Activated effector memory CD4-positive, alpha-beta T cell treated with Interleukin-2 at 50 U/mL for 16 hours (primary cell): ENCODE measurements at places on chromosomes 3 and 15.

DNA sequence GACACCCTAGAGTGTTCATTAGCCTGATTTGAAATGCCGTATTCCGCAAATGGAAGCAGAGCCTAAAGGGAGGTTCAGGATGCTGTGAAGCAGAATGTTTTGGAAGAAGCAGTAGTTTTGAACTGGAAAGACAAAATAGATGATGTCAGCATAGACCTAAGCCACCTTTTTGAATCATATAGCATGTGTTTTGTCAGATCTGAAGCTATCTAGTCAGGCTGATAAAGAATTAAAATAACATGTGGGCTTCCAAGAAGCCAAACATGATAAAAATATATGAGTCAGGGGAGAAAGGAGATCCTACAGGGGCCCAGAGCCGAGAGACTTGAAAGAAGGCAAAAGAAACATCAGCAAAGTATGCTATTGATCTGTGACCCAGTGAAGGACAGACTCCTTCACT is 47.2 kb upstream of the RASA2 start:
- DNase-seq = no peak

- DNase-seq = no peak
These were observed 85.9 kb upstream of the C2CD4B start for GRCh38 chr15:62250978-62251377.

DNA sequence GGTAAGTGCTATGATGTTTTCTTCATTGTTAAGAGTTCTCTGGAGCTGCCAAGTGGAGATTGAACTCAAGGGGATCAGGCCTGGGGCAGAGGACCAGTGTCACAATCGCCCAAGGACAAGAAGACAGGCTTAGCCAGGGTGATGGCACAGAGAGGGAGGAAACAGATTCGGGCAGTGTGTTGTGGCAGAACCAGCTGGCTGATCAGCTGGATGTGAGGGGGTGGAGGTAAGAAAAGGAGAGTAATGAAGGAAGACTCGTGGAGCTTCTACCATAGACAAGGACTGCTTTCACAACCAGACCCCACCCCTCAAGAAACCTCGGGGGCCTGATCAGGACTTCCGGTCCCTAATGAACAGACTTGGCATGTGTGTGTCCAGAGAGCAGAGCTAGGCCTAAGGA is 60.9 kb upstream of the LINGO1 start:
- no peak for DNase-seq

GRCh38 chr15:70505411-70505919 is 257.9 kb downstream of the UACA start:
- DNase-seq = no peak

DNA sequence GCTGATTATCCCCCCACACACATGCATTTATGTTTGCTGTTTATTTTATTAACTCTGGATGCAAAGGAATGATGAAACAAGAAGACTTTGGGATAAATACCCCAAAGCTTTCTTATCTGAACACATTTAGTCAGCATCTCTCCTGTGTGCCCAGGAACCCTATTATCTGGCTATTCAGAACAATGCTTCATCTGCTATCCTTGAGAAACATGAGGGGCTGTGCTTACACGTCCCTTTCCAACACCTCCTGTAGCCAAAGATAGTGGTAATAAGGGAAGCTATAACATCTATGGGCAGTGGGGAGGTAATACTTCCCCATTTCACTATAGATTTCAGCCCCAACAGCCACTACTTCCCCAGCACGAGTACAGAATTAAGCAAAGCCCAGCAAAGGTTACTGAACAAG is 94.7 kb downstream of the SSR3 start:
- no peak for DNase-seq

GRCh38 chr3:14145670-14146380 is 21.0 kb downstream of the TMEM43 start:
- DNase-seq = no peak

GRCh38 chr15:56608140-56608778 is 125.0 kb downstream of the ZNF280D start:
- DNase-seq = no peak

DNA sequence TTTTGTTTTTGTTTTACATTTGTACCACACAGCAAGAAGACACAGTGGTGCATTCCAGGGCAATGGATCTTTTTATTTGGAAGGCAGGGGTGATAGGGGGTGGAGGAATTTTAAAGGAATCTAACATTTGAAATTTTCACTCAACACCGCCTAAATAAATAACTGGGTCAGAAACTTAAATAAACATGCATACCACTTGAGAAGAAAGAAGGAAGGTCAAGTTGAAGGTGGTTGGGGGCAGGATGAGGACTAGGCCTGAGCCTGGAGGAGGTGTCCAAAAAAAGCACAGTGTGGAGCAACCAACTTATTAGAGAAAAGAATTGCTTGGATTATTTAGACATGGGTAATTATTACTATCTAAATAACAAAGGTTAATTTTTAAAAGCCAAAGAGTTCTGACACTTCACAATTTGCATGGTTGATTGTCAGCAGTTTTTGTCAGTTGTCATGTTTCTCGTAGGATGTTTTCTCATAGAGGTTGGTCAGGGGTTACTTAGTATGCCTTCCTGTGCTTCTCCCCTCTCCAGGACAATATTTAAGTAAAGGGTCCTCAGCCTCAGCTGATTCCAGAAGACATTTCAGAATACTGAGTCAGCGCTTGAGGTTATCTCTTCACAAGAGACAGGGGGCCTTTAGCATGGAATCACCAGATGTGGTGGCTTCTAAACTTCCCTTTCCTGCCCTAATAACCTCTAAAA is 173.7 kb upstream of the SLC2A2 start:
- DNase-seq = no peak

DNA sequence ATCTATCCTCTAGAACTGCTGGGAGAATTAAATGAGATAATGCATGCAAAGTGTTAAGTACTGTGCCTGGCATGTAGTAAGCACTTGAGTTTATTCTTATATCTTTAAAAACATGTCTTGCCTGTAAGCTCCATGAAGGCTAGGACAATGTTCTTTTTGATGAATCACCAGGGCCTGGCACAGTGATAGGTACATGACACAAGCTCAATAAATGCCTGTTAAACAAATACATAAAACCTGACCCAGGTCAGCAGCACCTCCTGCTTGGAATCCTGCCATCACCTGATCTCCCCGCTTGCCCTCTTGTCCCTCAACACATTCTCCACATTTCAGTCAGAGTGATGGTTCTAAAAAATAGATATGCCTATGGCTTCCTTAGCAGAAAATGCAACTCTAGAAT is 186.8 kb downstream of the CHST2 start:
- DNase-seq = no peak

DNA sequence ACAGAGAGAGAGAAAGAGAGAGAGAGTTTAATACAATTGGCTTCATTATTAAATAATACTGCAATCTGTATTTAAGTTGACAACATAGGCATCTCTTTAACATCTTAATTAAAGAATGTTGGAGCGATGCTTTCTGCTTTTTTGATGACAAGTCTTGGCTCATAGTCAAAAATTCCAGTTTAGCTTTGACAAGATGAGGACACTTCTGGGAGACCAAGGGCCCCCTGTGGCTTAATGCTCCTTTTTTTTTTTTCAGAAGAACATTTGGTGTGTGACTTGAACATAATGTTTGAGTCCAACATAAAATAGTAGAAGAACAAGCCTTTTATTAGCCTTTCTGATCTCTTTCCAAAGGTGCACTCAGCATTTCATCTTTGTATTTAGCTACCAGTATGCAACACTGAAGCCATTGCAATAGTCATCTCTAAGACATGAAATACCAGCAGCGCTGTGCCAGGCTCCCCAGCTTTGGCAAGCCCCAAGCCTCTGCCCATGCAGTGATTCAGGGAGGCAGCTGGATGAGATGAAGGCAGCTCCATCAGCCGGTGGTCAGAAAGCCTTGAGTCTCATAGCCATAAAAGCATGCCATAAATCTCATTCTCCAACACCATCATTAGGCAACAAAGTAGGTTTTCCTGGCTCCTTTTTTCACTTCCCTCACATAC is 349.4 kb upstream of the SEMA6D start:
- DNase-seq = no peak

DNA sequence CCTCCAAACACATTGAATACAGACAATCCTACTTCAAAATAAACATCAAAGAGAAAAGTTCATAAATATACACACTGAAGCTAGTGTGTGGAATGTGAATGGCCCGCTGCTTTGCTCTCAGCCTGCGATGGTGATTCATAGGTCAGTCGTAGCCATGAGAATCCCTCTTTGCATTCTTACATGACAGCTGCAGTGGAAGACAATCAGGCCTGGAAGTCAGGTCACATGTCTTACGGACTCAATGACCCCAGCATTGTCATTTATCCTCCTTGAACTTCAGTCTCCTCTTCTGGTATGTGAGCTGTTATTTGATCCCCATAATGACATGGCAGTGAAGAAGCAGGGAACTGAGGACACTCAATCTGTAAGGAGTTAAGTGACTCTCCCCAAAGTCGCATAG is 217.8 kb upstream of the EOMES start:
- DNase-seq = no peak

DNA sequence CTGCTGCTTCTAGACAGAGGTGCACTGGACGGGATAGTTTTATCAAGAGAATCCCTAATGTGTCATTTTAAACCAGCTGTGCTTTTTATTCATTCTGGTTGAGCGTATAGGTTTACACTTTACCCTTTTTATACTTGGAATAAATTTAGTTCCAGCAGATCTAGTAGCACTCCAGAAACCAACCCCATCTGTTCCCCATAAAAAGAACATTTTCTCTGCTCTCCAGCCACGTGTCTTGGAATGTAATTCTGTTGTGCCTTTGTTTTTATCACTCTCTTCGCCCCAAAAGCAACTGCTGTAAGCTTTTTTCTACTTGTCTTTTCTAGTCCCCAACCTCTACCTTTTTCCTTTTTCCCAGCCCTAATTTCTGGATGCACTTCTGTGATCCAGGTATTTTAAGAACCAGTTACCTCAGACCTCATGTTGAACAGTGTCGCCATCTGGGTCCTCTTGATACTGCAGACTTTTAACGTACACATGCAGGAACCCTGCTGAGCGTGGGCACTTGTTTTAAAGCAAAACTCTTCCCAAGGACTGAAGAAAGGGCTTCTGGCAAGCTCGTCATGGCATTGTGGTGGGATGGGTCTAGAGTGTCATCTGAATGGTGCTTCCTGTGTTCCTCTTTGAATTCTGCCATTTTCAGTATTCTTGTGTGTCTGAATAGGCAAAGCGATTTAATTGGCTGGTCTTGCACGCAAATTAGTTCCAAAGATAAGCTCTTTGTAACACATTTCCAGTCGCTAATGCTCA is 5.7 kb upstream of the EXOG start:
- no peak for DNase-seq

GRCh38 chr3:183584246-183584913 is 28.9 kb upstream of the KLHL6 start:
- no peak for DNase-seq

DNA sequence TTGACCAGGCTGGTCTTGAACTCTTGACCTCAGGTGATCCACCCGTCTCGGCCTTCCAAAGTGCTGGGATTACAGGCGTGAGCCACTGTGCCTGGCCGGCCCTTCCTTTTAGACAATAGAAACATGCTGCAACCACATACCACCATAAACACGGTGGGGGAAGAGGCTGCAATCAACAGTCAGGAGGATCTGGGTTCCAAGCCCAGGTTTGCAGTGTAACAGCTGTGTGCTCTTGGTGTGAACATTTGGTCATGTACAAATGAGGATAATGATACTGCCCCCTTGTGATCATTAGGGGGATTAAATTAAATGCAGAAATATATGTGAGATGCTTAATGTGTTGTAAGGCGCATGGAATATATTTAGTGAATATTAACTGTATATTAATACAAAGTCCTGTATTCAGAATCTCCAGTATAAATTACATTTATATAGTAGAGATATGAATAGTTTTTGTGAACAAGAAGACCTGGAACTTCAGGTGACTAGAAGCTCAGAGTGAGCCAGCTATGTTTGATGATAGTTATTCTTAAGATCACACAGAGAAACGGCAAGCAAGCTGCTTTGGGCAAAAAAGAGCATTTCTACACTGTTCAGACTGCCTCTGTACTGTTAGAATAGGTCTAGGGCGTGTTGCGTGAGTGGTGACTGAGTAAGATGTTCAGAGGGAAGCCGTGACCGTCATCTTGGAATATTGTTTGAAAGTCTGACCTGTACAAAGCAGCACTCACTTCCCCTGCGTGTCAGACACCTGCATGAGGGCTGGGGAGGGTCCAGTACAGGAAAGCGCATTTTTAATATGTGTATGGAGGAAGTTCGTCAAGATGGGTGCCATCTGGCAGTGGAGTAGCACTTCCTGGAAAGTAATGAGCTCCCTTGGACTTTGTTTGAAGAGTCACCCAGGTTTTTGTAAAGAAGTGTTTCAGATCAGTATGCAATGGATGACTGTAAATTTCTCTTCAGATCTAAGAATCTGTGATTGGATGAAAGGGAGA is 125.8 kb downstream of the PGPEP1L start:
- no peak for DNase-seq

DNA sequence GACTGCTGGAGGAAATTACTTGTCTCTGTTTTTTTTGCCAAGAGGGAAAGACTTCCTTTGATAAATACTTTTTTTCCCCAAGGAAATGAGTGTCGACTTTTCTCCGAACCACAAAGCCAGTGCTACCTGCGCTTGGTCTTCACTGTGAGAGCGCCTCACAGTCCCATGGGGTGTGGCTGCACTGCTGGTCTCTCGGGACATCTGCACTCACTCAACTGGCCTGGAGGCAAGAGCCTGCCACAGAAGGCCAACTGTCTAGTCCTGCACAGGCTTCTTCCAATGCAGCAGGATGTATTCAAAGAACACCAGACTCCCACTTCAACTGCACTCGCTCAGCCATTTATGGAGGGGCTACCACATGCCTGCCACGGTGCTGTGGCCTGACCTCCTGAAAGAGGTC is 40.6 kb upstream of the CGNL1 start:
- no peak for DNase-seq

DNA sequence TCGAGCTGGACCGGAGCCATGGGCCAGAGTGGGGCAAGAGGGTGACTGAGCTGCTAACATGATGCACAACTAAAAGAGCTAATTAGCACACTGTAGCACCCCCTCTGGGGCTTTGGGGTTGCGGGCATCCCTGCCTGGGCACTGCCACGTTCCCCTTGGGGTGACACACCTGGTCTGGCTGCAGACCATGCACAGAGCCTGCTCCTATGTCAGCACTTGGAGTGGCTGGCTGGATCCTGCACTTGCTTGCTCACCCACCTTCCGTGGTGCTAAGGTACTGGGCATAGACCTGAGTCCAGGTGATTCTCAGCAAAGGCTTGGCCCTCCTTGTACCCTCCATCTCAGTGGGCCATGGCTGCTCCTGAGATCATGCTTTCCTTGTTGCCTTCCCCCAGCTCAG is 12.8 kb upstream of the SPTBN5 start:
- DNase-seq = no peak
